ENCODE measurements at places on chromosomes 2 and 18.
A peak's percentile ranks its signal among the peaks of the same experiment; 100 is the strongest.

- DNase-seq, result peak; percentile 80
Observed at GRCh38 chr2:44937688-44938240, 3.7 kb upstream of the SIX3 start.

GRCh38 chr2:43038696-43039094, 187.7 kb downstream of the ZFP36L2 start:
- no peak for DNase-seq

DNA sequence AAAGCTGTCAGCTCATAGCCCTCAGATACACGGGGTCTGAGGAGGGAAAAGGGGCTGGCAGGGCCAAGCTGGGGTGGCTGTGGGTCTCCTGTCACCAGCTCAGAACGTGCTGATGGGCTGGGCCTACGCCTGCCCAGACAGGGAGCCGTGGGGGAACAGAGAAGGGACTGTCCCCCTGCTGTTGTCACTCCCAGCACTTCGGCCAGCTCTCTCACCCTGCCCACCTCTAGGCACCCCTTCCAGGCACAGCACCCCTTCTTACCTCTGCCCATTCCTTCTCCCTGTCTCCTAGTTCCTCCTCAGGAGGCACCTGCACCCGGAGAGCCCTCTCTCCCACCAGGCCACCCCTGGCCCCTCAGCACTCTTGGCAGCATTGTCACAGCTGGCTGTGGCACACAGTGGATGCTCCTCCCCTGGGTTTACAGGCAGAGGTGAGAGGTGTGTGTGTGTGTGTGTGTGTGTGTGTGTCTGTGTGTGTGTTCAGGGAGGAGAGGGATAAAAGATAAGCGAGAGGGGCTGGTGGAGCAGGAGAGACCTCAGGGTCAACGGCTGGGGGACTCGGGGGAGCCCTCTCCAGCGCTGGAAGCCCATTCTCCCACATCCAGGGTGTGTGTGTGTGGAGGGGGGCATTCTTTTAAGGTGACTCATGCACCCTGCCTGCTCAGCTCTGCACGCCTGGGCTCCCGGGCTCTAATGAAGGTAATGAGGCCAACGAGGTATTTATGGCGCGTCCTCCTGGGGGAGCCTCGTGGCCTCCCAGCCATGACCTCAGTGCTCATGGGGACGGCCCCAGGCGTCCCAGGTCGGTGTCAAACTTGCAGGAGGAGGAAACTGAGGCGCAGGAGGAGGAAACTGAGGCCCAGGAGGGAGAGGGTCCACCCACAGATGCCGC, 66.1 kb upstream of the SMAD7 start:
- DNase-seq, result no peak

GRCh38 chr2:43818761-43819160, 19.9 kb downstream of the ABCG5 start:
- no peak for DNase-seq

DNA sequence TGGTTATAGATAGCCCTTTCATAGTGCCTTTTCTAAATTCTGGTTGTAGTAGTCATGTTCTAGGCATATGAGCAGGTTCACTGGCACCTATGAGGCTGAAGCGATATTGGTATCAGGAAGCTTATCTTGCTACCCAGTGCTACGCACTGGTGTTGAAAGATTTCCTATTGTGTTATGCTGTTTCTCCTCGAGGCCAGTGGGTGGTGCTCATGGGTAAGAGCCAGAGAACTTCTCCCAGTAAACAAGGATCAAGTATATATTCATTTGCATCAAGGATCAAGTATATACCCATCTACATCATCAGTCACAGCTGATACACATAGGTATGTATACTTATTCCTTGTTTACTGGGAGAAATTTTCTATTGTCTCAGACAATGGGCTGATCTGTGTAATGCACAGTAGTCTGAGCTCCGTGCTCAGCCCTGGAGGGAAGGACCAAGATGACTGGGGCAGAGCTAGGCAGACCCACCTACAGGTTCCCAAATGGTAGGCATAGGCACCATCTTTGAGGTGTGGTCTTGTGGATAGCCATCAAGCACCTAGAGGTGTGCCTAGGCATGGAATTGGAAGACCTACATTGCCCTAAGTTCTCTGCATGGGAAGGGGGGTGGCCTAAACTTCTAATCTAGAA, 101.2 kb upstream of the GALNT13 start:
- no peak for DNase-seq

- no peak for DNase-seq
Observed at GRCh38 chr18:48534364-48534763, 4.5 kb upstream of the CTIF start.

All from NCI-H510A (cell line).